Stimulated activated CD8-positive, alpha-beta memory T cell treated with anti-CD3 and anti-CD28 coated beads, Interleukin-2, amount 100 ng/mL, for 1 hour (primary cell): ENCODE measurements at places on chromosomes 12 and 14.

DNA sequence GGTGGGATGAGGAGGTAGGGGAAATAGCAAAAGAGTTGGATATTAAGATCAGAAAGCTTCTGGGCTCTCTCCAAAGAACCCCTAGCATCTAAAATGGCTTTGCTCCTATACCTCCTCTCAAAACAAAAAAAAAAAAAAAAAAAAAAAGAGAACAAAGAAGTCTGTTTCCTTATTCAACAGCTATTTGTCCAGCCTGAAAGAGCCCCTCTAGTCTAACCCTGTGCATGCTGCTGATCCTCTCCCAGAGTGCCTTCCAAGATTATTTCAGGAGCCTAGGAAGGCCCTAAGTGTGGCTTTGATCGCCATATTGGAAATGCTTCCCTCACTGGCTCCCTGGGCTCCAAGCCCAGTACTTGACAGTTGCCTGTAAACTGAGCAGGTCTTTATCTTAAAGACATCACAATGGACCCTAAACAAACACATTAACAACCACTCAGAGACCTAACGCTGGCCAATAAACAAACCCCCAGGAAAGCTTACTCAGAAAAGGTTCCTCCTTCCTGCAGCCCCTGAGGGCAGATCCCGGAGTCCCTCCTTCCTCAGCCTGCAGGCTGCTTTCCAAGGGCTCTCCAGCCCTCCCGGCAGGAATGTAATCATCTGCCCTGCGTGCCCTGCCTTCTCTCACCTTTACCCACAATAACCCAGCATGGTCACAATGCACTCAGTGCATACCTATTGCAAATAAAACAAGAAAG is 17.4 kb upstream of the COL2A1 start:
- no peak for DNase-seq

GRCh38 chr12:128810182-128811127 is 13.3 kb downstream of the SLC15A4 start:
- no peak for DNase-seq

DNA sequence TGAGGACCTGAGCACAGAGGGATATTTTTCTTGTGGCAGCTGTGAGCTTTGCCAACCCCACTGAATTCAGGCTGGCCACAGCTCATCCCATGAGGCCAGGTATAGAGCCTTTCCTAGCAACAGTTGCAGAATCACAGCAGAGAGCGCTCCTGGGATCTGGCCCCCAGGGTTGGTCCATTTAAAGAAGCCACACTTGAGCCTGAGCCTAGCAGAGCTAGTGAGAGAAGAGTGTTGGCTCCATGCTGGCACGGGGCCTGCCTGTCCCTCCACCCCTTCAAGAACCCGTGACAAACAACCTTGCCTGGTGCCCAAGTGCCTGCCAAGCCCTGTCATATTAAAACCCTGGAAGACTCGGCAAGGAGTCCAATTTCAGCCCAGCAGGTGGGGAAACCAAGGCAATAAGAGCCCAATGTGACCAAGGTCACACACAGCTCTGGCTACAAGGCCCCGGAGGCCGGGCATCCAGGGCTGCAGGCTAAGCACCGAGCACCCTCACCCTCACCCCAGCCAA is 91.6 kb downstream of the LRRC74A start:
- no peak for DNase-seq

DNA sequence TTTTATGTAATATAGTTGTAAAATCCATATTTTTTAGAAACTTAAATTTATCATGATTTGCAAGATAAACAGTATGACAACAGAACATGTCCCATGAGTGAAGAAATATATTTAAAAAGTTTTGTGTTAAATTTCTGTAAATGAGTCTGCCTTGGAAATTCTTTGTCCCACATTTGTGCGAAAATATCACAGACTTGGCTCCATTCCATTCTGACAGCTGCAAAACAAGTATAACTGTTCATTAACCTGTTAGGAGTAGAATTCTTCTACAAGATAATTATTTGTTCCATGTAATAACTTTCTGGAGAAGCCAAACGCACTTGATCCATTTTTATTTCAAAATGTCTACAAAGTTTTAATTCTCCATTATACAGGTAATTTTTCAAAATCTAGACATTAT is 37.9 kb downstream of the MDM1 start:
- DNase-seq: no peak

DNA sequence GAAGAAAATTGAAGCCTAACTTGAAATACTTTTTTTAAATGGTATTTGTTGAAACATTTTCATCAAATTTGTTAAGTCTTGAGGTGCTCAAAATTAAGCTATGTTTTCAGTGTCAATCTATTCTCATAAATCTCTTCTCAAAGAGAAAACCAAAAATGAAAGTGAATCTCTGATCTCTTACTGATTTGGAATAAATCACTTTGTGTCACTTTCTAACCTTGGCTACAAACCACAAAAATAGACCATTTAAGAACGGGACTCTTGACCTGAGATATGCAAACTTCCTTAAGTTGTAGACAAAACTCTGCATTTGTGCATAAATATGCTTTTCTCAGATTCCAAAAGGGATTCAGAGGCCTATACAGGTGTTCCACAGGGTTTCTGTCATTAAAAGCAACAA is 192.9 kb downstream of the SEC23A start:
- DNase-seq: no peak

- DNase-seq: no peak
Measured at GRCh38 chr14:61076556-61076955, 95.5 kb downstream of the SLC38A6 start.

- DNase-seq: no peak
Measured at GRCh38 chr12:94145191-94145983, 3.0 kb upstream of the PLXNC1 start.

DNA sequence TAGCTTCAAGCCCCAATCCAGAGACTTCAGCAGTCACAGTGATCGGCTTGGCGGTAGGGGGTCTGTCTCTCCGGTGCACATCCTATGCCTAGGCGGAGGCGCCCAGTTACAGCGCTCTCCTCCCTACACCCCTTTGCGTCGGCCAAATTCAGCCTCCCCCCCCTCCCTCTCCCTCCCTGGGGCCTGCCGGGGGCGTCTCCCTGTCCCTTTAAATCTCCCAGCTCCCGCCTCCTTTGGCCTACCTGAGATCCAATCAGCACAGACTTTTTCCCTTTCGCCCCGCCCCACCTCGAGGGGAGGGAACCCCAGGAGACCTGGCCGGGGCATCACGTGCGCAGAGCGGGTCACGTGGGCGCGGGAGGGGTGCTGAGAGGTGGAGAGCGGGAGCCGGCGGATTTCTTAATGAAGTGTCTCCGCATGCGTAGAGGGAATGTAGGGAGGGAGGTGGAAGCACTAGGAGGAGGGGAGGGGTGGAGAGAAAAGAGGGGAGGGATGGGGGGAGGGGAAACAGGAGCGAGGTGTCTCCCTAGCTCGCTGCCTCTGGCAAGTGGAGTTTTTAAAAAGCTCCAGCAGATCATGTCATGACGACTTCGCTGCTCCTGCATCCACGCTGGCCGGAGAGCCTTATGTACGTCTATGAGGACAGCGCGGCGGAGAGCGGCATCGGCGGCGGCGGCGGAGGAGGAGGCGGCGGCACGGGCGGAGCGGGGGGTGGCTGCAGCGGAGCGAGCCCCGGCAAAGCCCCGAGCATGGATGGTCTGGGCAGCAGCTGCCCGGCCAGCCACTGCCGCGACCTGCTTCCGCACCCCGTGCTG is at the start of gene HOXC13:
HOXC13 (plus strand) TSS at position 506 of the 815 bp plus-strand sequence; CDS start at position 582, 76 bp downstream.
- no peak for DNase-seq

- no peak for DNase-seq
Measured at GRCh38 chr12:69987579-69988091, 162.6 kb downstream of the MYRFL start.

DNA sequence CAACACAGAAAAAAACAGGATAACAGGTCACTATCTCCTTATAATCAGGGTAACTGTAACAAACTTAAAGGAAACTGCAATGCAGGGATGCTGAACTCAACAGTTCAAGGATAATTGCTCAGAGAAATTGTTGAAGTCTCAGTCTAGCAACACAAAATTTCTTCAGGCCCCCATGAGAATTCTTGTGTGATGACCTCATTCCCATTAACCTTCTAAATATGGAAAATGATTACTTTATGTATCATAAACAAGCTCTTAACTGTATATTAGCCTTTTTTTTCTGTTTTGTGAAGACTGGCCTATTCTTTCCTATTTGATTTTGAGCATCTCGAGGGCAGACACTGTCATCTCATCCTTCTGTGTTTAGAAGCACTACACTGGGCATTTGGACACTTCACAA is 47.1 kb downstream of the IGF1 start:
- DNase-seq: no peak

DNA sequence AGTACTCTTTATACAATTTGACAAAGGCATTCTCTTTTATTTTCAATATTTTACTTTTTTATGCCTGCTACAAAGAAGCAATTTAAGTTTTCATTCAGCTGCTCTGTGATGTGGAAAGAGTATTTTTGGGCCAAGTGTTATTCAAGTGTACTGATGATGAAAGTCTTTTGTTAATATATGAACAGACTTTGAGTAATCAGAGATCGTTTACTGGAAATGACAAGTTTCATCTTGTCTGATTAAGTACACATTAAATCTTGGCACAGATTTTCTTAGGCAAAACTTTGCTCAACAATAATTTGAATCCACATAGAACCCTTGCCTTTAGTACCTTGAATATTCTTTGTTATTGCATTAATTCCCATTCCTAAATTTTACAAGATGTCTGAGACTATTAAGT is 13.3 kb upstream of the PZP start:
- no peak for DNase-seq

DNA sequence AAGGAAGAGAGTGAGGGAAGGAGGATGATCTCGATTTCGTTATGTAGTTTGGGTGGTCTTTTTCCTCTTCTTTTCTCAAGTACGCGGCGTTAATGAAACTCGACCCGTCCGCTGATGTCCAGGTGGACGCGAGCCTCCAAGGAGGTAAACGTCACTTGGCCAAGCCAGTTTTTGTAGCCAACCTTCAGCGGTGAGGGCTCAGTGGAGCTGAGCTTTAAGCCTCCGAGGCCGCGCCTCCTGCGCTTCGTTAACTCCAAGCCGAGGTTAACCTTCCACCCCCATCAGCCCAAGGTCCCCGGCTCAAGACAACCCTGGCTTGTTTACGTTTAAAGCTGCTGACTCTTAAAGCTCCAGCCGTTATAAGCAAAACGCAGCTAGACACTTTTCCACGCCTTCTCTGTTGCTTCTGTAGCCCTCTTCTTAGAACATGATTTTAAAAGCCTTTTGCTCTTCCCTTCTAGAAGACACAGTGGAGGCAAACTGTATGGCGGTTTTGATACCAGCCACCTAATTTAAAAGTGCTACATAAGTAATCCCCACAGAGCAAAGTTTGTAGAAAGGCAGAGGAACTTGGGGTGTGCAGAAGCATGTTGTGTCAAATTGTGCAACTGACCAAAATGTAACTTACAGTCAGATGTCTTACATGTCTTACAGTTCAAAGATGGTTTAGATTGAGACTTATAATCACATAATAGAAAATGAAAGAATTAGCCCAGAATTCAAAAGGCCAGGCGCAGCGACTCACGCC is 923 bp upstream of the ITPR2 start:
- no peak for DNase-seq

GRCh38 chr12:94732367-94732990 is 82.1 kb upstream of the TMCC3 start:
- DNase-seq: no peak

GRCh38 chr14:105774001-105774400 is 247.6 kb downstream of the TMEM121 start:
- no peak for DNase-seq

GRCh38 chr12:94460616-94460959 is 921 bp upstream of the CEP83 start:
- DNase-seq: no peak

- DNase-seq: peak; percentile 55
Measured at GRCh38 chr14:21557084-21557901, 22.6 kb downstream of the OR10G3 start.

- DNase-seq: no peak
Measured at GRCh38 chr14:104306450-104307040, 168.2 kb downstream of the KIF26A start.

DNA sequence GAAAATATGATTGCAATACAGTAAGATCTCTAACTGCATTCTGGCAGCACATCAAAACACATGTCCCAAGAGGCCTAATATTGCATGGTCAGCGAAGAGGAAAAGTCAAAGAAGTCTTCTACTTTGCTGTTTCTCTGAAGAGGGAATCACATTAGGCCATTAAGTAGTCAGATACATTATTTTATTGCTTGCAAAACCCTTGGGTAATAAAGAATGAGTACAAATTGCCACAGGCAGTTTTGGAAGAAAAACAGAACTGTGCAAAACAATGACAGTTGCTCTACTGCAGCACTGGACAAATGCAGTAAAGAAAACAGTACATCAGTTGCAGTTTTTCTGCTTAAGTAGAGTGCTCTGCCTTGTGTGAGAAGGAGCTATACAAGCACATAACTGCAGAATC is 211.9 kb downstream of the MED13L start:
- DNase-seq: no peak
